NCI-H526 treated with DMSO at 0.1 percent for 48 hours (cell line): ENCODE measurements at places on chromosomes 5 and 9.
A peak's percentile ranks its signal among the peaks of the same experiment; 100 is the strongest.

DNA sequence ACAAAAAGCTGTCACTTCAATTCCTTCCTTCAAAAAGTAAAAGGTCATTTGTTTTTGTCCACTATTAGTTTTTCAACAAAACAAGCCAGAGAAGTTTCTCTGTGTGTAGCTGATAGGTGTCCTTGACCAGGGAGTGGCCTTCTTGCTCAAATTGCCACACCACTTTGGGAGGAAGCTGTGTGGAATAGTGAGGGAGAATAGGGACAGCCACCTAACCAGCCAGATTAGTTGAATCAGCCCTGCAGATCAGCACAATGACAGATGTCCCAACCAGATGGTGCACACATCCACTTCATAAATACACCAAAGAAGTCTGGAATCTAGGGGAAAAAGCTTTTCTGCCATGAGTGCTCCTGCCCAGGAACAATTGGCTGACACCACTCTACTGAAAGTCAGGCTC is 37.2 kb downstream of the NREP start:
- DNase-seq: no peak

DNA sequence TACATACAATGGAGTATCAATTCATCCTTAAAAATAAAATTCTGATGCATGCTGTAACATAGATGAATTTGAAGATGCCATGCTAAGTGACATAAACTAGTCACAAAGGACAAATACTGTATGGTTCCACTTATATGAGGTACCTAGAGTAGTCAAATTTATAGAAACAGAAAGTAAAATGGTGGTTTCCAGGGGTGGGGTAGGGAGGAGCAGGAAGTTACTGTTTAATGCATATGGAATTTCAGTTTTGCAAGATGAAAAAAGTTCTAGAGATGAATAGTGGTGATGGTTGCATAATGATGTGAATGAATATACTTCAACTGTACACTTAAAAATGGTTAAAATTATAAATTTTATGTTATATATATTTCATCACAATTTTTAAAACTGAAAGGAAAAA is 57.3 kb upstream of the FNIP1 start:
- DNase-seq: no peak

- no peak for DNase-seq
These were observed 124.6 kb downstream of the TARS1 start for GRCh38 chr5:33565324-33565723.

DNA sequence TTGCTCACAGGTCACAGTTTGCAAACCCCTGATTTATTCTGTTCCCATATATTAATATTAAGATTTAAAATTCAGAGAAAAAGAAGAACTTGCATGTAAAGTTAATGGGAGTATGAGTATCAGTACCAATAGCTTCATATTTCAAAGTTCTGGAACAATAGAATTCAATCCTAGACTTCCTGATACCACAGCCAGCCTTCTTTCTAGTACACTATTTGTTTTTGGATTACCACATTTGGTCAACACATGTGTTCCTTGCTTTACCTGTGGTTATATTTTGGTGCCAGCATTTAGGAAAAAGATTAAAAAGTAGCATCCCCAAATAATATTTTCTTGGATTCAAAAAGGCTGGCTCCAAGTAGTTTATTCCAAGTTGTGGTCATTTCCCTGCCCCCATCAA is 49.5 kb downstream of the SPINK5 start:
- no peak for DNase-seq

DNA sequence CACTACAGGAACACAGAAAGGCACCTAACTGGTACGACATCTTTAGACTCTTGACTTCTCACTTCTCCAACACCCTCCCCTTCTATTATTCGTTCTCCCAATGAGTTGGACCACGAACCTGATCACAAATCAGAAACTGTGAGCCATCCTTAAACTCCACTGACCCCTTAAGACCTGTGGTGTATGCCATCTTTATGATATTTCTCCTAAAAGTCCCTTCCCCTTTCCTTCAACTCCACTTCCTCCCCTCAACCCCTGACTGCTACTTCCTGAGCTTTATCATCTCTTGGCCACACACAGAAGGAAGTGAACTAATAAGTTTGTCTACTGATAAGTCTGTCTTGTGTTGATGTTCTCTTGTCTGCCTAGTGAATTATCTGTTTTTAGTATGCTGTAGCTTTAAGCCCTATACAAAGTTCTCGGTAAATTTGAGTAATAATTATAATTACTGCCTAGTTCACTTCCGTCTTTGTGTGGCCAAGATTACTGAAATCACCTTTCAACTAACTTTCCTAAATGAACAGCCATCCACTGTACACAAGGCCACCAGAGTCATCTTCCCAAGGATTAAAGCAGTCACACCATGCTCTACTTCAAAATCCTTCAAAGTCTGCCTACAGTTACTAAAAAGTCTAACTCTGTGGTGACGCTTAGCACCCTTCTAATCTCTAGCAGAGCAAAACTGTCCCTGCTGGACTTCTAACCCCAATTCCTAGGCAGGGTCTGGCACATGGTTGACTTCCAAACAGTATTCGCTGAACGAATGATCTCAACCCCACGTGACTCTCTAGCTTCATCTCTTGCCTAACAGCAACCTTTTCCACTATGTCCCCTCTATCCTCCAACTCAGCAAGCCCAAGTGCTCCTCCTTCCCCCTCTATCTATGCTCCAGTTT is 23.2 kb downstream of the ELOVL7 start:
- no peak for DNase-seq

DNA sequence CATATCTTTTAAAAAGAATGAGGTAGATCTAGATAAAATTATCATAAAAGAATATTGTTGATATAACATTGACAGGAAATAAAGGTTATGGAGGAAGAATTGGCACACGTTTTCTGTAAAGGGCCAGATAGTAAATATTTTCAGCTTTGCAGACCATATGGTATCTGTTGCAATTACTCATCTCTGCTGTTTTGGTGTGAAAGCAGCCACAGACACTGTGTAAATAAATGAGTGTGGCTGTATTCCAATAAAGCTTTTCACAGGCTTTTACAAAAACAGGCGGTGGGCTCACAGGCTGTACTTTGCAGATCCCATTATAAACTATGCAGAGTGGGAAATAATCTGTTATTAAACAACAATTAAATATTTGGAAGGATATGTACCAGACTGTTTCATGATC is 87.4 kb downstream of the SGCD start:
- DNase-seq: no peak

GRCh38 chr5:123718238-123718637 is 206.3 kb downstream of the CSNK1G3 start:
- no peak for DNase-seq

DNA sequence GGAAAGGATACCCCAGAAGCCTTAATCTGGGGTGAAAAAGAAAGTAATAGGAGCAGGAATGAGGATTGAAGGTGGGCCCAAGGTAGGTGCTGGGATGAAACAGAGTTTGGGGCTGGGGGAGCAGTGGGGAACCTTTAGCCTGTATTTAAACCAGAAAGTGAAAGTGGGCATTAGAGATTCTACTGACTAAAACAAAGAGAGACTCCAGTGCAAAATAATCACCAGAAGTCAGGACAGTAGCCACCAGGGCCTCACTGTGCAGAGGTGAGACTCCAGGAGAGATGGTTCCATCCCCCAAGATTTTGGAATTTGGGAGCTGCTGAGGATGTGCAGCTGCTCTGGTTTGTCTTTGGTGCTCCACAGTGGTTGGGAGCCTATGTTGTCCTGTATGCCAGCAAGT is 13.1 kb downstream of the DNAJB5 start:
- DNase-seq: no peak

DNA sequence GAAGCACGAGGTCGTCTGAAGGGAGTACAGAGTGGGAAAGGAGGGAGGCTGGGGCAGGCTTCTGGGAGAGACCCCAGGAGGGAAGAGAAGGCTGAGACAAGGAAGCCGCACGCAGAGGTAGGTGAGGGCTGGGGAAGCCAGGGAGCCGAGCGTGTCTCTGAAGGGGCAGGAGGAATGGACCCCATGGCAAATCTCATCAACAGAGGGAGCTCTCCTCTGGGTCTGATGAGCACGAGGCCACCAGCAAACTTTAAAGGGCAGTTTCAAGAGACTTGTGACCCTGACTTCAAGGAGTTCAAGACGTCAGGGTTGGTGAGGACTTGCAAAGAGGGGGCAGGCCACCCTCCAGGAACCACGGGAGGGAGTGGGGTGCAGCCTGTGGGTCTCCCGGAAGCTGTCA is 326.2 kb upstream of the IRX2 start:
- DNase-seq: no peak

DNA sequence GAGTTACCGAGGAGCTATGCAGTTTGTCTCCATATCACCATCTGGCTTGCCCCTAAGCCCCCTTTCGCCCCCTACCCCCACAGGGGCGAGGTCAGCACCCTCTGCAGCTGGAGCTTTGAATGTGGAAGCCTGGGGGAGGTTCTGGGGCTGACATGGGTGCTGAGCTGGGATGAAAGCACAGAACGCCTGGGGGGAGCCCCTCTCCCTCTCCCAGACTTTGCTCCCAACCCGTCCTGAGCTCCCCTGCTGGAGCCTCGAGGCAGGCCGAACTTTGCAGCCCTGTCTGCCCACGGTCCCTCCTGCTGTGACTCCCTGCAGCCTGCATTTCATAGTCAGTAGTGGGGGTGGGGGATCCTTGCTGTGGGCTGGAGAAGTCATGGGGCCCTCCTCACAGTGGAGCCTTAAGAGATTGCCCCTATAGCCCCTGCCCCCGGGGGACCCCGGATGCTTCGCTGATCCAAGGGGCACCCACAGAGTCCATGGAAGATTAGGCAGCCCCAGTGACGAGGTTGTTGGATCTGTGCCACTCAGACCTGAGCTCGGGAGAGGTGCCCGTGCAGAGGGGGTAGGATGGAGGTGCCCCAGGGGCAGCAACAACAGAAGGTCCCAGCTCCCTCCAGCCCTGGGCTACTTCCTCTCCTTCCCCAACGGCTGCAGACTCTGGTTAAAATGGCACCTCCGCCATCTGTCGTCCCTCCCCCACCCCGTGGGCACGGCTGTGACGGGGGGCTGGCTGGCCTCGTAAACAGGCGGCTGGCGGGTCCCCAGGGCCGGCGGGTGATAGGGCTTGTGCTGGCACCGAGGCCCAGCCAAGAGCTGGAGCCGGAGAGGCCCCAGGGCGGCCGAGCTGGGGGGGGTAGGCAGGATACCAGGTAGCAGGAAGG is 162.0 kb downstream of the C9orf50 start:
- DNase-seq: no peak

- DNase-seq: no peak
These were observed 12.2 kb upstream of the TAF1L start for GRCh38 chr9:32647671-32648070.

GRCh38 chr5:16000056-16000455 is 179.5 kb downstream of the MARCHF11 start:
- no peak for DNase-seq

DNA sequence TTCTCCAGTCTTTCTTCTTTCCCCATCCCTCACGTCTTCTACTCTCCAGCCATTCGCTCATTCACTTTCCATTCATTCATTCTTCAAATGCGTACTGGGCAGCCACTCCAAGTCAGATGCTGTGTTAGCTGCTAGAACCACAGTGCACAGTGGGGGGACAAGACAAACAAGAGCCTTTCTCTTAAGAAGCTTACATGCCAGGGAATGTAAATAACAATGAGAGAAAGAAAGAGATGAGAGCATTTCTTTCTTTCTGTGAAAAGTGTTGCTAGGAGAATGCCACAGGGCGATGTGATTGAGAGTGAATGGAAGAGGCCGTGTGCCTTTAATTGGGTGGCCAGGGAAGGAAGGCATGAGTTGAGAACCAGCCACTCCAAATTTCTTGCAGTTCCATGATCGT is 46.3 kb upstream of the SMIM23 start:
- no peak for DNase-seq

- no peak for DNase-seq
These were observed 87.7 kb downstream of the PDE8B start for GRCh38 chr5:77298146-77298545.

DNA sequence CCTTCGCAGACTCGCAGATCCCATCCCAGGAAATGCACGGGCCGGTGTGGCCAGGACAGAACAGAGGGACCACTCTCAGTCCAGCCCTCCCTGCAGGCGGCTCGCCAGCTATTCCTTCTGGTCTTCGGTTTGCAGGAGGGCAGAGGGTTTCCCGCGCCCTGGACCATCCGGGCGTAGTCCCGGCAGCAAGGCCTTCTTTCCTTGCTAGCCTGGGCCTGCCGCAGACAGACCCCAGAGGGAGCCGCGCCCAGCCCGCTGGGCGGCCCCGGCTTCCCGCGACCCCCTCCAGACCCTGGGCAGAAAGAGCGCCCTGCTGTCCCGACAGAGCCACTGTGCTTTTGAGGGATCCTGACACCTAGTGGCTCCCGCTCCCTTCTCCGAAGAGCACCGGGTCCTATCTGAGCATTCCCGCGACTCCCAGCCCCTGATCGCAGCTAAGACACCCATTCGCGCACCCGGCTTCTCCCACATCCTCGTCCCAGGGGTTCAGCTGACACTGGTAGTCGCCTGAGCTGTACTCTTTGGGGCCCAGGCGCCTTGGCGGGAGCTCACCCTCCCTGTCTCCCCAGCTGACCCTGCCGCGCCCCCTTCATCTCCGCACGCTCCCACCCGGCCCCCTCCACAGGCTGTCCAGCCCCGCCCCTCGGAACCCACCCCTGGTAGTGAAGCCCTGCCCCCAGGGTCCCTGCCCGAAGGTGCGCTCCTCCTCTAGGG is 1.1 kb downstream of the CFAP90 start:
- peak; percentile 33 for DNase-seq

- DNase-seq: no peak
These were observed 317.4 kb downstream of the ARHGEF28 start for GRCh38 chr5:73943397-73943796.

GRCh38 chr5:41869151-41869723 is 988 bp downstream of the OXCT1 start:
- peak; percentile 35 for DNase-seq

DNA sequence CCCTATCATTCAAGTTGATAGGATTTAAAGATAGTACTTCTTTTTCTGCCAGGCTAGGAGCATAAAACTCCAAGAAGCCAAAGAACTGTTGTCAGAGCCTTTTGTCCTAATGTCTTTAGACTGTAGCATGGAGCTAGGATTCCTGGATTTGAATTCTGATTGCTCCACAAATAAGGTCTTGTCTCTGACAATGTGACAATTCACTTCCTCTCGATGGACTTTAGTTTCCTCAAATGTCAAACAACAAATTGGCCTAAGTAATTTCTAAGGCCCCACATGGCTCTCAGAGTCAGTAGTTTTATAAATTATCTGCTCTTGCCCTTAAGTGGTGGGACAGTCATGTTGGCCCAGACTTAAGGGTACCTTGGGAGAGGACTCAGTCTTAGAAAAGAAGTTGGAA is 36.7 kb downstream of the RFK start:
- DNase-seq: no peak

DNA sequence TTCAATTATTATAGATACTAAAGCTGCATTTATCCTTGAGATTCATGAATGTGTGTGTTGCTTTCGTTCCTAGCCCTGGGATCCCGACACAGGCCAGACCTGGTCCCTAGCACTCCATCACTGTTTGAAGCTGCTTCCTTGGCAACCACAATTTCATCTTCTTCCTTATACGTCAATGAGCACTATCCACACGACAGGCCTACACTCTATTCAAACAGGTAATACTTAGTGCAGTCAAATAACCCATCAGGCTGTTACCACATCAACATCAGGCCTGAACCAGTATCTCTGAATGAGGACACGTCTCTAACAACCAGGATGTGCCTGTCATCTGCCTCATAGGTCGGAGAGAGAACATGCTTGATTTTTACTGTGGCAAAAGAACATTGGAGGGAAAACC is 73.3 kb downstream of the PRKACG start:
- no peak for DNase-seq
